ENCODE measurements at places on chromosomes 5 and 9.

GRCh38 chr5:94375801-94376200 lies 242.6 kb downstream of the KIAA0825 start:
- DNase-seq: no peak

GRCh38 chr9:92668746-92669526 lies 995 bp downstream of the IPPK start:
- no peak for DNase-seq

DNA sequence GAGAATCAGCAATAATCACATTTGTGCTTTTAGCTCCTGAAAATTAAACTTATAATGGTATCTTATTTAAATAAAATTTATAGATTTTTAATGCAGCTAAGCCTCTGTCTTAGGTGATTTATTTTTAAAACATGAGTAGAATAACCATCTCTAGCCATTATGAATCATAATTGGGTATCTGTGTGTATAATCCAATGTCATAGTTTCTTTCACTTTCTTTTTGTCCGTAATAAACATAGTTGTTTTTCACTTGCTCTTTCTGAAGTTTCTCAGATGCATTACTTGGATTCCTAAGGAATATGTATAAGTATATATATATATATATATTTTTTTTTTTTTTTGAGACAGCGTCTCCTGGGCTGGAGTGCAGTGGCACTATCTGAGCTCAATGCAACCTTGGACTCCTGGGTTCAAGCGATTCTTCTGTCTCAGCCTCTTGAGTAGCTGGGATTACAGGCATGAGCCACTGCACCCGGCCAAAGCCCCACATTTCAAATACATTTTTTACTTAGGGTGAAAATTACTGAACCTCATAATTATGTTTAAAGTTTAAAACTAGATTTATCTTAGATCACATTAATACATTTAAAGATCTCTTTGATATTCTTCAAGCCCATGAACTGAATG lies 377.1 kb downstream of the PRDM9 start:
- no peak for DNase-seq

DNA sequence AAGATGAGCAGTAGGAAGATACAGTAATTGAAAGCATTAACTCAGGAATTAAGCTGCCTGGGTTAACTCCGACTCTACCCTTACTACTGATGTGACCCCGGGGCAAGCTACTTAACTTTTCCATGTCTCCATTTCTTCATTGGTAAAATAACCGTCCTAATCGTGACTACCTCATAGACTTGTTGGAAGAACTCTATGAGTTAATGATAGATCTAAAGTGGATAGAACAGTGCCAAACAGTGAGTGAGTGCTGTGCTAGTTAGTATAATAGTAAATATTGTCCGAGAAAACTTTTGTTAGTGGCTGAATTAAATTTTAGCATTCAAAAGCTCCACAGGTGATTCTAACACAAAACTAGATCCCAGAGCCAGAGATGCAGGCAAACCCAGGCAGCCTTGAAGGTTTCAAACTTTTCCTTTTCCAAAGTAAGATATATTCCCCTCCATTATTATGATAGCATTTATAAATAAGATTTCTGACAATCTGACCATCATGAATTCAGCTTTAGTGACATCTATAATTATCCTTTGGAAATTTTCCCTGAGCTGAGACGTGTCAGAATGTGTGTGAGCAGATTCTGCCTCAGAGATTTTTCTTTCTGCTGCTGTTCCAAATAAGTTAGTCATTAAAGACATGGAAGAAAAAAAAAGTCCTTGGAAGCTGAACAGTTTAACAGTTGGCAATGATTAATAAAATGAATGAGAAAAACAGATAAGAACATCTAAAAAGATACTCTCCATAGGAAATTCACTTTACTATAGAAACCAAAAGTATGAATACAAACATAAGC lies 369.5 kb downstream of the PRELID2 start:
- no peak for DNase-seq

- DNase-seq: no peak
These were observed 7.7 kb downstream of the CENPK start for GRCh38 chr5:65555287-65555686.

GRCh38 chr5:36703245-36703860 lies 96.9 kb downstream of the SLC1A3 start:
- DNase-seq: no peak

- DNase-seq: no peak
These were observed 201.8 kb downstream of the PAX5 start for GRCh38 chr9:36832164-36832795.

GRCh38 chr9:134855900-134856377 lies 24.7 kb upstream of the FCN2 start:
- DNase-seq: no peak

GRCh38 chr9:5360341-5360740 lies 20.7 kb upstream of the RLN1 start:
- DNase-seq: no peak

DNA sequence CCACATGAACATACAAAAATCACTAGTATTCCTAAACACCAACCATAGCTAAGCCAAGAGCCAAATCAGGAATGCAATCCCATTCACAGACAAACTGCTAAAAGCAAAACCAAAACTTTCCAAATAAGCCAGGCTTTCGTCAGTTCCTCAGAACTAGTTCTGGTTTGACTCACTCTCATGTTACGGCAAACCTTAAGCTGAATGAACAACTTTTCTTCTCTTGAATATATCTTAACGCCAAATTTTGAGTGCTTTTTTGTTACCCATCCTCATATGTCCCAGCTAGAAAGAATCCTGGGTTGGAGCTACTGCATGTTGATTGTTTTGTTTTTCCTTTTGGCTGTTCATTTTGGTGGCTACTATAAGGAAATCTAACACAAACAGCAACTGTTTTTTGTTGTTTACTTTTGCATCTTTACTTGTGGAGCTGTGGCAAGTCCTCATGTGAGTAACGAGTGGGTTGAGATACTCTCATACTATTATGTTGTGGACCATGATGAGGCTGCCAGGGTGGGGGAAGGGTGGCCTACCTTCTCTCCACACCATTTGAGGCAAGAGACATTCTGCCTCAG lies at the start of gene PDCD1LG2:
TSS of gene PDCD1LG2 (plus strand) at position 172 of the 572 bp plus-strand sequence. CDS start 12,016 bp downstream, outside the sequence.
- no peak for DNase-seq

- DNase-seq: no peak
These were observed 143.9 kb upstream of the DAP start for GRCh38 chr5:10904862-10905432.

- peak; percentile 17 for DNase-seq
These were observed 841 bp downstream of the RAD23B start for GRCh38 chr9:107283623-107284616.

DNA sequence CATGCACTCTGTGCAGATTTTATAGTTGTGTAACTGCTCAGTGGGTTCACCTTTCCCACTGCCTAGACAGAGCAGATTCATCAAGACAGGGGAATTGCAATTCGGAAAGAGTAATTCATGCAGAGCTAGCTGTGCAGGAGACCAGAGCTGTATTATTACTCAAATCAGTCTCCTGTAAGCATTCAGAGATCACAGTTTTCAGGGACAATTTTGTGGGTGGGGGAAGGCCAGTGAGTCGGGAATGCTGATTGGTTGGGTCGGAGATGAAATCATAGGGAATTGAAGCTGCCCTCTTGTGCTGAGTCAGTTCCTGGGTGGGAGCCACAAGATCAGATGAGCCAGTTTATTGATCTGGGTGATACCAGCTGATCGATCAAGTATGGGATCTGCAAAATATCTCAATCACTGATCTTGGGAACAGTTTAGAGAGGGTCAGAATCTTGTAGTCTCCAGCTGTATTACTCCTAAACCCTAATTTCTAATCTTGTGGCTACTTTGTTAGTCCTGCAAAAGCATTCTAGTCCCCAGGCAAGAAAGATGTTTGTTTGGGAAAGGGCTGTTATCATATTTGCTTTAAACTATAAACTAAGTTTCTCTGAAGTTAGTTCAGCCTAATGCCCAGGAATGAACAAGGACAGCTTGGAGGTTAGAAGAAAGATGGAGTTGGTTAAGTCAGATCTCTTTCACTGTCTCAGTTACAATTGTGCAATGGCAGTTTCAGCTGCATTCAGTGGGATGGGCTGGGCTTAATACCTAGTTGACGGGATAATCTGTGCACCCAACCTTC lies 12.7 kb upstream of the SVEP1 start:
- DNase-seq: no peak

- no peak for DNase-seq
These were observed 380.5 kb downstream of the SLCO4C1 start for GRCh38 chr5:101915554-101915953.

GRCh38 chr5:159426694-159427093 lies 96.4 kb upstream of the IL12B start:
- DNase-seq: no peak

DNA sequence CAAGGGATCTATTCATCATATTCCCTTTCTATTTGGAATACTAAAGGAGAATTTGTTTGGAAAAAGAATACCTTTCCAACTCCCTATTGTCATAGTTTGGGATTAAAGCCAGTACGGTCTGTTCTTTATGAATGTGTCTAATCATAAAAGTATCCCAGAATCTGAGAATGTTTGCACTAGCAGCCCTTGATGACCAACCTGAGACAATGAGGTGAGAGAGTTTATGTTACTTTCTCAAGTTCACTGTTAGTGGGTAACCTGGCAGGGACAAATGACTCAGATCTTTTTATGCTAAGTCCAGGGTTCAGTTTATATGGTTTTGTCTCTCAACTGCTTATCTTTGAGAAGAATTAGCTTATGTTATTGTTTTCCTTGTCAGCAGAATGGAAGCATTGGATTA lies 25.3 kb upstream of the TLR4 start:
- DNase-seq: no peak

DNA sequence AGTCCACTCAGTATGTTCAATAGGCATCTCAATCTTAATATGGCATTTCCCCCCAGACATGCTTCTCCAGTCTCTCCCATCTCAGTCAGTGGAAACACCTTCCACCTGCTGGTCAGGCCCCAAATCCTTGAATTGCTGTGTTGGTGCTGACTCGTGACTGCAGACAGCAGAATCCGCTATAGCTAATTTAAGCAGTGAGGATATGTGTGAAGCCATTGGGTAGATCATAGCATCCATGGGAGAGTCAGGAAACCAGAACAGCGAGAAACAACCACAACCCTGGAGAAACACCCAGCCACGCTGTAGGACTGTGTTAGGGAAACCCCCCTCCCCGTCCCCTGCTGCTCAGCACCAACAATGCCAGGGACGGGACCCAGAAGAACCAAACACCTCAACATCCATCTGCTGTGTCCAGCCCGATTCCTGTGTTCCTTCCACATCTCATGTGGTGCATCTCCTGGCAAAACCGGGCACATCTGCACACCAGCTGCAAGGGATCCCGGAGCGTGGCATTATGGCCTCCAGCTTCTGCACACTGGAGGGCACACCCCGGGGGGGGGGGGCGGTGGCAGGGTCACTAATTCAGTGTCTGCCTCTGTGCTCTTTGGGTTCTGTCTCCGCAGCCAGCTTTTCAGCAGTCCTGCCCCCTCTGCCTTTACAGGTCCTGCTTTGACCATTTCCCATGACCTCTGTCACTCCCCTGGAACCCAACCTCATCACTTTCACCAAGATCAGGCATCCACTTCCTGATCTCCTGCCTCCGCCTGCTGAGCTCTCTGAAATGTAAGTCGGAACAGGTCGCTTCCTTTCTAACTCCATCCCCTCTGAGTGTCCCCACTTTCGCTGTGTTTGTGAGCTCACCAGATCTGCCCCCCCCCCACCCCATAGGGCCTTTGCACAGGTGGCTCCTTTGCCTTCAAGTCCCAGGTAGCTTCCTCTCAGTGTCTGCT lies 2.4 kb upstream of the PLEKHG4B start:
- no peak for DNase-seq

- DNase-seq: no peak
These were observed 9.2 kb upstream of the DDX46 start for GRCh38 chr5:134749415-134749814.

DNA sequence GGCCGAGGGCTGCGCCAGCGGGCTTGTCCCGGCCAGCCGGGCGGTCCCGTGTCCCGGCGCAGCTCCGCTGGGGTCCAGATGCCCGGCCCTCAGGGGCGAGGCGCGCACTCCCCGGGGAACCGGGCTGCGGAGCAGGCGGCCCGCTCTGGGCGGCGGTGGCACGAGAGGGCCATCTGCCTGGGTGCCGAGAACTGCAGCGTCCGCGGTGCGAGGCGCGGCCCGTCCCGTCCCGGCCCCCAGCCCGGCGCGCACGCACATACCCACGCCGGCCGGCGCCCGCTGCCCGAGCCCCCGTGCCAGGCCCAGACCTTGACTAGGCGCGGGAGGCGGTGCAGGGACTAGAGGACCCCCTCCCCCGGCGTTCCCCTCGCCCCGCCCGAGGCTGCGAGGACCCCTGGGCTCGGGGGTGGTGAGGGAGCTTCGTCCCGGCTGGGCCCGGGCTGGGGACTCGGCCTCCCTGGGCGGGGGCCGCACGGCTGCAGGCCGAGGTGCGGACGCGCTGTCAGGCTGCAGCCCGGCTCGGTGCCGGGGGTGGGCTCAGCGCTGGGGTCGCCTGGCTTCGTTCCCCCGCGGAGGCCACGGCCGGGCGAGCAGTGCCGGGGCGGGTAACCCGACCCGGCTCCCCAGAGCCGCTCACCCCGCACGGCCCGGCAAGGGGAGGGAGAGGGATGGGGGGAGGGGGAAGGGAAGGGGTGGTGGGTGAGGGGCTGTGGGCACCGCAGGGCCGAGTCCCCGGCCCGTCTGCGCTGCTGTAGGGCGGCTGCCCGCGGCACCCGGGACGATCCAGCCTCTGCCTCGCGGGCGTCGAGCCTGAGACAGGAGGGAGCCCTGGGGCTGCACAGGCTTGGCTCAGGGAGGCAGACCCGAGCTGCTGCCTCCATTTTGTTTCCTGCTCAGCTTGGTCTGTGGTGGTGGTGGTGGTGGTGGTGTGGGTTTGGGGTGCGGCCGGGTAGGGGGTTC lies 1.2 kb upstream of the NSD1 start:
- DNase-seq: no peak

DNA sequence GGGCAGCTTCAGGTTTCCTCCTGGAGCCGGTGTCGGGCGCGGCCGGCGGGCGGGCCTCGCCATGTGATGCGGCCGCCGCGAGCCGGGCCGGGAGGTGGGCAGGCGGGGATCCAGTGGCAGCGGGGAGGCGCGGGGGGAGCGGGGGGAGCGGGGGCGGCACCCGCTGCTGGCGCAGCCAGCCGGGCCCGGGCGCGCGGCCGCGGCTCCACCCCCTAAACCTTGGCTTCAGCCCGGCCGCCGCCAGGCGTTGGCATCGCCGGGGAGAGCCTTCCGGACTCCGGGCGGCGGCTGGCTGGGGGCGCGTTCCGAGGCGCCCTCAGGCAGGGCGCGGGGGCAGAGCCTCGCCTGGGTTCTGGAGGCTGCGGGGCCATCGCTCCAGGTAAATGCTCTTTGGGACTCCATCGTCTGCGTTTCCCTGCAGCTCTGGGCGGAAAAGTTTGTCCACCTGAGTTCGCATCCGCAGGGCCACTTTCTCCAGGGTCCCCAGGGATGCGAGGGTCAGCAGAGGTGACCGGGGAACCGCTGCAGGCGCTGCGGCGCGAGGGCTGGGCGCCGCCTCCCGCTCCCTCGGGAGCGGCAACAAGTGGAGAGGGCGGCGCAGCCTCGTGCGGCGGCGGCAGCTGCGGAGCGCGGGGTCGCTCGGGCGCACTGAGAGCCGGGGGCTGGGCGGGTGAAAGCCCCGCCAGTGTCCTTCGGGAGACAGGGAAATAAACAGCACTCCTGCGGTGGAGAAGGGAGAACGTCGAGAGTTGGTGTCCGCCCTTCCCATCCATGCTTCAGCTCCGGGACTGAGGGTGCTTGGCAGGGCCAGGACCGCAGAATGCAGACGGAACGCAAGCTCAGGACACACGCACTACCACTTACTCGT lies at the start of gene ARHGEF28:
TSS of gene ARHGEF28 (plus strand) at position 253 of the 868 bp plus-strand sequence. CDS start 58,656 bp downstream, outside the sequence.
- DNase-seq: no peak

GRCh38 chr5:169901896-169902295 lies 78.4 kb downstream of the INSYN2B start:
- DNase-seq: no peak

All from stimulated activated CD8-positive, alpha-beta memory T cell treated with anti-CD3 and anti-CD28 coated beads, Interleukin-4, amount 100 ng/mL, for 1 hour (primary cell).